ENCODE measurements at places on chromosomes 13 and 19.

GRCh38 chr13:91184244-91184926, 163.1 kb upstream of the MIR17HG start:
- no peak for DNase-seq

GRCh38 chr19:31512181-31512970, 163.1 kb upstream of the TSHZ3 start:
- no peak for DNase-seq

DNA sequence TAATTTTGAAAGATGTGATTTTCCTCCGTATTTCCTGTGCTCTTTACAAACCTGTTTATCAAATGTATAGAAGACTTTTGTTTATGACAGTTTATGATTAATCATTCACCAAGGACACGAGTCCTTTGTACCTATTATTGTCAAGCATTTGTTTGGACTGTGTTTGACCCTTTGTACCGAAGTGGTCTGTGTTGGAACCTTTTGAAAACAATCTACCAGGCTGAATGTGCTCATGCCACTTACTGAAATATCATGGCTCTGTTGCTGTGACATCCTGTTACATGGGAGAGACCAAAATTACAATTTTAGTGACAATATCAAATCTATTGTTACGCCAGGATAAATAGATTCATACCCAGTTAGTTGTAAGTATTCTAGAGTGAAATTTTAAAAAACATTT, 193.6 kb downstream of the IRS2 start:
- no peak for DNase-seq

DNA sequence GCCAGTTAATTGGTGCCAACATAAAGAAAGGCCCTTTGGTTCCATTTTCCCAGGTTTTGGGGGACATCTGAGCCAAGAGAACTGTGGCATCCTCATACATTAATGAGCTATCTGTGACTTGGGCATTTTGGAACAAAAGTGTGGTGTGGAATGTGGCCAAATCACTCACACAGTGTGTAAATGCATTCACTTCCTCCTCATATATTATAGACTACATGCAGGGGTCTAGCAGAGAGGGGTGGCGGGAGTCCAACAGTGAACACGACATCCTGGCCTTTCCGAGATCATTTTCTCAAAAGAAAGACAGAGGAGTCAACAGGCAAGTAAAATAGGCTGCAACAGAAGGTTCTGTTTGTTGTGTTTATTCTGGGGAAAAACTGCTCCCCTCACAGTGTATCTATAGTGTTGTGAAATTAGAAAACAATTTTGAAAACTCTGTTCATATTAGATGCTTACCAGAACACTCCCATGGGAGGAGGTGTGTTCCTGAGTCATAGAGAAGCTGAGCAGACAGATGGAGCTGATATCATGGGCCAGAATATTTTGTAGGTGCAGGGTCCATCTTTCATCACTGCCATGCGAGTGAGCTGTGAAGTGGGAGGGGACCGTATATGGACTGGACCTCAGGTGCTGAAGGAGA, 36.9 kb downstream of the PABPC3 start:
- DNase-seq, result no peak

- DNase-seq, result no peak
Observed at GRCh38 chr13:80329250-80329649, 11.7 kb downstream of the SPRY2 start.

DNA sequence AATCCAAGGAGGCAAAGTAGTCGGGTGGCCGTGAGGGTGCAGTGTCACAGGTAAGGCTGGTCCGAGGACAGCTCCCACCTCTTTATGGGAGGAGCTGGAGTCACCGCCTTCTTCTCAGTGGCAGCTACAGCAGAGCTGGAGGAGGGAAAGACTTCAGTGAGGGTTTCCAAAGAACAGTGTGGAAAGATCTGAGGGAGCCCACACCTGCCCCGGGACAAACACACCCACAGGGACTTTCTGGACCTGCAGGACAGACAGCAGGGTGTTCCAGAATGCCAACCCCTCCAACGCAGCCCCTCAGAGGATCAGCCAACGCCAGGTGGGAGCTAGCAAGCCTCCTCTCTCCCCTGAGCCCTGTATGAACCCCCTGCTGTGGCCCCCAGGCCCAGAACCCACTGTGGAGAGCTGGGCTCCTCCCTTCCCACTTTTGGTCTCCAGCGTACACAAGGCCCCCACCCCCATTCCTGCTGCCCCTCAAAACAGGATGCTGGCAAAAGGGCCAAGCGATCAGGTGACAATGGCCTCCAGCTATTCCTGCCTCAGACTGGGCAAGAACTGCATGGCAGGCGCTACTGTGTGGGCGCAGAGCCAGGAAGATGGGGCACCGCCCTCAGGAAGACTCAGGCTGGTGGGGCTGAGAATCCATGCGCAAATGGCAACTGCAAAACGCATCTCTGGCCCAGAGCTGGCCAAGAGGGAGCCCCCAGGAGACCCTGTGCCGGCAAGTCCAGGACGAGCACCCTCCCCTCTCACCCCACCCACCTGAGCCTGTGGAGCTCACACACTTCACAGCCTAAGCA, 3.5 kb upstream of the CD320 start:
- no peak for DNase-seq

DNA sequence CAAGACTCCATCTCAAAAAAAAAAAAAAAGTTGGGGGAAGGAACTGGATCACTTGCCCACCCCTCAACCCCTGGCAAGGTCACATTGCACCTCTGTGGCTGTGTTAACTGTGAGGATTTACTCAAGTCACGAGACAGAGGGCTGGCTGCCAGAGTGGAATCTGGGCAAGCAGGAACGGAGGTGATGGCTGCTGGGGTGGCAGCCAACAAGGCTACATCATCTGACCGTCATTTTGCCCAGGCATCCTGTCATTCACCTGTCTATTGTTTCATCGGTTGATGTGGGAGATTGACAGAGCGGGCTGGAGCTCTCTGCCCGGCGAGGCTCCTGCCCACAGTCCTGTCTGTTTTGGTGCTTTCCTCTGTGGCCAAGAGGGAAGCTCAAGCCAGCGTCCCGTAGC, 75.7 kb downstream of the DPF1 start:
- DNase-seq, result no peak

GRCh38 chr13:64471916-64472315, 2758.2 kb downstream of the PCDH9 start:
- DNase-seq, result no peak

DNA sequence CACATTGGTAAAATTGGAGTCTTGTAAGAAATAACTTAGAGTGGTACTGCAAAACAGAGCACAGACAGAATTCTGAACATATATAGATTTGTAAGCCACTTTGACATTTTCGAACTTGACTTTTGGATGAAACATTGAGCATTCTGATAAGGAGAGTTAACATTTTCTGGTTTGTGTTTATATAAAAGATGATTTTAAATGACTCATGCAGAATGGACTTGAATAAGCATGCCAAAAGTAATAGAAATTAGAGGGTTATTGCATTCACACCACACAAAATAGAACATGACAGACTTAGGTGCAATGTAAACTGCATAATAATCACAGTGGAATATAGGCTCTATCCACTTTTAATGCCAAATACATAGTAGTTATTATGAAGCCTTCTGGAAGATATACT, 507.0 kb downstream of the DACH1 start:
- DNase-seq, result no peak

DNA sequence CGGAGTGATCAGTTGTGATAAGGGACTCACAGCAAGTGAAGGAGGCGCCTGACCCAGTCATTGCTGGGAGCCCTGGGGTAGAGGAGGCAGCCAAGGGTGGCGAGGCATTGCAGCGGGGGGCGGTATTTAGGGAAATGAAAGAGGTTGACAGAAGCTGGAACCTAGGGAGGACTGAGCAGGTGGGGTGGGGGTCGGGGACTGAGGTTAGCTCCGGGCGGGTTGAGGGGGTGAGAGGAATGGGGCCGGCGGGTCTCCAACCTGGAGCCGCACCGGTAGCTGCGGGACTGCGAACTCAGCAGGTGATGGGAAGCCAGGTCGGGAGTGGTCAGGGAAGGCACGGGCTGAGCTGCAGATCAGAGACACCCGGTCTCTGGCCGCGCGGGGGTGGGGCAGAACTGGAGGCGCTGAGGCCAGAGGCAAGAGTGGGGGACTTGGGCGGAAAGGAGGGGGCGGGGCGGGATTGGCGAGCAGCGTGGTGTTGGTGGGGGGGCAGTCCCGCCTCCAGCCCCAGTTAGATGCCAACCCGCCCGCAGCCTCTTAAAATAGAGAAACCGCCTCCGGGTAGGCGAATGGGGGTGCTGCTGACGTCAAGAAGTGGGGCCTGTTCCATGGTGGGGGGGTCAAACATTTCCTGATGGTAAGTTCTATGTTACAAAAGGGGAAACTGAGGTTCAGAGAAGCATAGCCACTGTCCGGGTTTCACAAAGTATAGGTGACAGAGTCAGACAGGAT, 1.5 kb downstream of the MAST3 start:
- DNase-seq, result no peak

DNA sequence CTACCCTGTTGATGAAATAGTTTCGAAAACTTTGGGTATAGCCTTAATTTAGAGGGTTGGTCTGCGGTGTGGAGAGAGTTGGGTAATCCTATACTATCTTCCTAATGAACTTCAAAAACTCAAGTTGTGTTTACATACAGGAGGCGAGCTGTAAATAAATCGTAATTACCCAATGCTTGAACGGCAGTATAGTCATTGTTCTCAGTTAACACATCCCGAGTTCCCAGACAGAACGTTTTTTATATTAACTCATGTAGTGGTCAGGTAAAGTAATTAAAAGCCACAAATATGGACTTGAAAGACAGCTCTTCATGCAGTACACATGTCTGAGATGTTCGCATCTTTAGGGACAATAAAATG, 1.5 kb downstream of the PDS5B start:
- DNase-seq, result no peak

DNA sequence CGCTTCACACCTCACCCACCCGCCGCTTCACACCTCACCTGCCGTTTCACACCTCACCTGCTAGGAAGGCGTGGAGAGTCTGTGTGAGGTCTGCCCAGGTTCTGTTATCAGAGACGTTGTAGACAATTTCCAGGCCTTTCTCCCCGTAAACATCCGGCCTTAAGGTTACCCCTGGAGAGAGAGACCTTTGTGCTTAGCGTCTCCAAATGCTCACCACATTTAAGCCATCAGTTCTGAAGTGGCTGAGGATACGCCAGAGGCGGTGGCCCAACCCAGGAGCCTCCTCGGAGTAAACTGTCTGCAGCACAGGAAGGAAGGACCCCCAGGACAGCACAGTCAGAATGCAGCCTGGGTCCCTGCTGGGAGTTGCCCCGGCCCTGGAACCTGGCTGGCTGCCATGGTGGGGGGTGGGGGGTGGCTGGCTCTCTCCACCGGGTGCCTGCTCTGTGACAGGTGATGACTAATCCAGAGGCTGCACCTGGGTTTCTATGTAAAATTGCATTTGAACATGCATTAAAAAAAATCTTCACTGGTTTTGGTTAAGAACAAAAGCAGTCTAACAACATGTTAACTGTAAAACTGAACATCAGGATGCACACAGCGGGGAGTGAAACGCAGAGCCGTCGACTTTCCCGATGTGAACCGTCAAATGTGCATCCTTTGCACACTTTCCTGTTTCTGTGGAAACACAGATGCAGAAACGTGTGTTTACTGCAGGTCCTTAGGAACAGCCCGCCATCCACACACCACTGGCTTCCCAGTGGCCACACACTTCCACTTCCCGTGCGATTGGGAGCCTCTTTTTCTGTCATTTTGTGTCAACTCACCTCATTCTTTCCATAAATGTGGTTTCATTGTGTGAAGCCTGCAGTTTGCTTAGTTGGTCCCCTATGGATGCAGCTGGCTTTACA, 4.5 kb downstream of the ATP4B start:
- no peak for DNase-seq

DNA sequence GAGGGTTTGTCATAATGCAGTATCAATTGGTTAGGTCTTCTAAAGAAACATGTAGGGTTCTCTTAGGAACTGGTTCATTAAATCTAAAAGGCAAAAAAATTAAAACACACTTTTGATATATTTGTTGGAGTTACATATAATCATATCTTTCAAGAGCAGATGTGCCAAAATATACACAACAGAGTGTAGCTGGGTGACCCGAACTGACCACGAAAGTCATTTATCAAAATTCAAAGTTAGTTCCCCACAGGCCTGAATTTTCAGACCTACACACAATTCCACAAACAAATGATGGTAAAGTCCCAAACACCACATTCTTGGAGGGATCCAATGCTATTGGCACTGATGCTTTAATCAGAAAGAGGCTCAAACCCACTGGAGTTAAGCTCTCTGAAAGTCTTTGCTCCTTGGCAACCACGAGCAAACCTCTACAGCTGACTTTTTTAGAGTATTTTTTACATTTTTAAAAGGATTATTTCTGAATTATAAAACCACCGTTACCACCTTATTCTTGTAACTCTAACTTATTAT, 50.9 kb downstream of the IRS2 start:
- DNase-seq, result no peak

GRCh38 chr13:98022210-98022609, 68.7 kb downstream of the IPO5 start:
- no peak for DNase-seq

DNA sequence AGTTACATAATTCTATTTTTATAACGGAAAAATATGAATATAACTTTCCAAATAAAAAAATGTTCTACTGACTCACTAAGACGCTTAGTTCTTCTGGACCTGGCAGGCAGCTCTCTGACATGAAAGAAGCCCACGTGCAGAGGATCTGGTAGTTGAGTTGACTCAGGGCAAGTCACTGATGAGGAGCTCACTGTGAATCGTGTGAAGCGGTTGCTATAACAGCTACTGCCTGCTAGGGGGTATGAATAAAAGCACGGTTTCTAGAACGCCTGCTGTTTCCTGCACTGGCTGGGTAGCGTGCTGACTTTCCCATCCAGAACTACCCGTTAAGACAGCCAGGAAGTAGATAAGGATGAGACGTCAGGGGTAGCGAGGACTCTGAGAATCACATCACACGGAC, 54.7 kb upstream of the WASF3 start:
- no peak for DNase-seq

DNA sequence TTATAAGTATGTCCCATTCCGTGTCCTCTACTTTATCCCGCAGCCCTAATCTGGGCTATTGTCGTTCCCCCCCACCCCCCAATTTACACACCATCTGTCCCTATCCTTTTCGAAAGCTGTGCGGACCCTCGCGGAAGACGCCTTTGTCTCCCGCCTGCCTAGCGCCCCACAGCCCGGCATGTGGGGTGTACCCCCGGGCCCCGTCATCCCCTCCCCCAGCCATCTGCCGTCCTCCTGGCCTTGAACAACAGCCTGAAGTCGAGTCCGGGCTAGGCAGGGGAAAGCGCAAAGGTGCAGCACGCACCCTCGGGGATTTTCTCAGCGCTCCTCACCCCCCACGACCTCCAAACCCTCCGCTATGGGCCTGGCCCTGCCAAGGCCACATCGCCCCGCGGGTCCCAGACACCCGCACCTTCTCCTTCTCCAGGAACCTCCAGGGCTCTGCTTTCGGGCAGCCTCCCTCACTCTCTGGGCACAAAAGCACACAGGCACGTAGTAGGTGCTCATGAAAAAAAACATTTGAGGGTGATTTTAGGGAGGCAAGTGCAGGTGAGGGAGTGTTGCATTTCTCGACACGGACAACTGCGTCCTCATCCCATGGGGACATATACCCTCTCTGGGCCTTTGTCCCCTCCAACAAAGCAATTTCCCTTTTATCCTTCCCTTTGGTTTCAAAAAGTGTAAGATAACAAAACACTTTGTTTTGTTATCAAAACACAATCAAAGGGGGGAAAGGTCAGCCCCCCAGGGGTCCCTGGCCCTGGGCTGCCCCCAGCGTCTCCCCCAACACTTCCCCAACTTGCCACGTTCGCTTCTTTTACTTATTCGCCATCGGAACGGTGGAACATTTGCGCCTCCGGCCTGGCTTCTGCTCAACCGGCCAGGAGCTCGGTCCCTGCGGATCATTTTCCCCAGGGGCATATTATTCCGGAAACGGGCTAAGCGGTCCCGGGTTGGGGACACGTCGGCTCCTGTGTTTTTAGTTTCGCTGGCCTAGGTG, 16.4 kb downstream of the CCDC124 start:
- no peak for DNase-seq
